Small intestine (tissue), 16 donors: ENCODE measurements at places on chromosomes 5 and 9. TPM values are rescaled to one million over a fixed set of nuclear protein-coding genes. Genes with fewer than 3 reads are reported as not detected.

Gene MACIR
- 9.8 TPM for polyA plus RNA-seq

Gene ALDOB
- polyA plus RNA-seq = 1,577 TPM

Gene FIBCD1
- 0.35 TPM for polyA plus RNA-seq

Gene LHFPL2
- polyA plus RNA-seq = 8.9 TPM

Gene ZNF883
- 0.87 TPM for polyA plus RNA-seq
